ENCODE measurements at places on chromosomes 6 and 20.

- DNase-seq, result no peak
Measured at GRCh38 chr6:4355241-4355640, 219.9 kb upstream of the ECI2 start.

- DNase-seq, result no peak
Measured at GRCh38 chr20:6061544-6061943, 7.7 kb upstream of the LRRN4 start.

- no peak for DNase-seq
Measured at GRCh38 chr20:40955326-40955725, 73.3 kb upstream of the TOP1 start.

GRCh38 chr6:156449128-156449527 lies 328.1 kb upstream of the ARID1B start:
- no peak for DNase-seq

DNA sequence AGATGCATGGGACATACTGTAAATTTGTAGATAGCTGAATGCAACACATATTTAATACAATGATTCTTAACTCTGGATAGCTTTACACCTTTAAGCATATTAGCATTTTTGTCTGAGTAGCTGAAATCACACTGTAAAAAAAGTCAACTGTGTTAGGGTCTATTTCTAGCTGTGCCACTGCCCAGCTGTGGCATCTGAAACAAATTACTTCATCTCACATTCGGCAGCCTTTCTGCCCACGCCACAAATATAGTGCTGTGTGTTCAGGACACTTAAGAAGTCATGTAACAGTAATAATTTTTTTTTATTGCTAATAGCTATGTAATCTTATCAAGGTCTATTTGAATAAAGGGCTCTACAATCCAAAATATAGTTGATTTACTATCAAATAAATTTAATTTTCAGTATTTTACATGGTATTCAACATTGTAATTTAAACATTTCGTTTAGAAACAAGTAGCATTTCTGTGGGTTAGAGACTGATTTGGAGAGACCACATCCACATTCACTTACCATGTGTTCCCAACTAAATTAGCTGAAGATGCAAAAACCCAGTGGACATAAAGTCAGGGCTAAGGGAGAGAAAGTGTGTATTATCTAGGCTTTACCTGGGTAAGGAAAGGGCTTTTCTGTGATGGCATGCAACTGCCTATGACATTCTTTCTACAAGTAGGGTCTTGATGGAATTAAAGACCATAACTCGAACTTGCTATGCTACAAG lies 276.7 kb downstream of the PLCB1 start:
- DNase-seq, result no peak

- DNase-seq, result no peak
Measured at GRCh38 chr6:147065786-147066185, 138.4 kb upstream of the STXBP5 start.

DNA sequence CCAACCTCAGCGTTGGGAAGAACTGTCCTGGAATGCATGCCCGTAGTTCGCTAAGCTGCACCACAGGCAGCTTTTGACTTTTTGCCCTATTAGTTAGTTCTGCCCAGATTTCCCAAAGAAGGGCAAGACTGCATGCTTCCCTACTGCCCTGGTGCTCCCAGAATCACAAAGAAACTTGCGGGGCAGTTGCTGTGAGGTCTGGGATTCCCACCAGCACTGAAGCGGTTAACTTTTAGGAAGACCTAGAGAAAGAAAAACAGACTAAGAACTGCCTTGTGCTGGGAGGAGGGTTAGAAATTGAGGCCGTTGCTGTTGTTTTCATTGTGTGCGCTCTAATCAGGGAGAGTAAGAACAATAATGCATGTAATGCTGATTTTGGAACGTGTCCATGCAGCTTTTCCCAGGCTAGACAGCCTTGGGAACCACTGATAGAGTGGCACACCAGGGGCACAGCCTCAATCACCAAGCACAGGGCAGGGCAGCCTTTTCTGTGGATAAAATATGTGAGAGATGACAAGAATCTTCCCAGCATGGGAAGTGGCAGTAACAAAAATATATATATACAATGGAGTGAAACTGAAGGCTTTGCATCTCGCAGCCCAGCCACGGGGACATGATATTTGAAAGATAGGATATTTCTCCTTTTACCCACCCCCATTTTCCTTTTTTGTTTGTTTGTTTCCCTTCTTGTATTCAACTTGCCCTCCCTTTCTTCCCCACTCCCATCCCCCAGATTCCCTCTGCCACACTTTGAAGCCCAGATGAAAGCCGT lies 137.7 kb upstream of the HEY2 start:
- DNase-seq, result no peak

DNA sequence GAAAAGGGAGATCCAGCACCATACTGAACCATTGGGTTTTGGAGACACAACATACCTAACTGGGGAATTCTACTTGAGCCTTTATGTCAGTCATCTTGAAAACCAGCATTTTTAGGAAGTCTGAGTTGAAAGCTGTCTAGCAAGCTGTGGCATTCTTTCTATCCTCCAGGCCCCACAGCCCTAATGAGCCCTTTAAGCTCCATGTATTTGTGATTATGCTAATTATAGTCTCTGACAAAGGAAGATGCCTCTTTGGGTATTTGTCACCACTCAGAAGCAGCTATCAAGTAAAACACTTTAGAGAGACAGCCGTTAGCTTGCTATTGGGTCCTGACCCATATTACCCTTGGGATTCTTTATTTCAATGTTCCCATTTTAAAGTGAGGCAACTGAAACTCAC lies 159.5 kb upstream of the MANEA start:
- no peak for DNase-seq

DNA sequence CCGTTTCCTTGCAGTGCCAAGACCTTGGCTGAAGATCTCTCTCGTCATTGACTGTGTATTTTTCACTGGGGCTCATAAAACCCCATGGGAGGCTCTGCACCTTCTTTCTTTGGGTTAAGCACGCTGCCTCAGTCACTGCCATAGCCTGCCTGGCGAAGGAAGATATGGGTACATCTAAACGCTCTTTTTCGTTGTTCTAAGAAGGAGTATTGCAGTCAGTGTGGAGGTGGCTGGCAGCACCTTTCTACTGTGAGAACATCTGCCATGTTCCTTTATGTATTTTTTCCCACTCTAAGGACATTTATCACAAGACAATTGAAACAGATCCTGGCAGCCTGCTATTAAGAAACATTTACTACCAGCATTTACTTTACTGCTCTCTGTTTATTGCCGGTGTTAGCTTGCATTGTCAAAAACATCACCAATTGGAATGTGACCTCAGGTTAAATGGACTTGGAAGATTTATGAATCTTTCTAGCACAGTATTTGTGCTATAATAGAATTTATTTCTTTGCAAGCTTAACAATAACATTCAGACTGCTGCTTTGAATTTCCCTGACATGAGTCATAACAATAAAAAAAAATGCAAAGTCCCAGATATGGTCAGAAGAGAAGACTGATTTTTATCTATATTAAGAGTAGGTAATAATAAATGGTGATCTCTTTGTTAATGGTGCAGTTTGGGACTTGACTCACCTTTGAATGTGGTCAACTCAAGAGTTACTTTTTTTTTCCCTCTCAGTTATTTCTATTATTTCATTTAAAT lies 62.2 kb upstream of the CLDN20 start:
- no peak for DNase-seq

DNA sequence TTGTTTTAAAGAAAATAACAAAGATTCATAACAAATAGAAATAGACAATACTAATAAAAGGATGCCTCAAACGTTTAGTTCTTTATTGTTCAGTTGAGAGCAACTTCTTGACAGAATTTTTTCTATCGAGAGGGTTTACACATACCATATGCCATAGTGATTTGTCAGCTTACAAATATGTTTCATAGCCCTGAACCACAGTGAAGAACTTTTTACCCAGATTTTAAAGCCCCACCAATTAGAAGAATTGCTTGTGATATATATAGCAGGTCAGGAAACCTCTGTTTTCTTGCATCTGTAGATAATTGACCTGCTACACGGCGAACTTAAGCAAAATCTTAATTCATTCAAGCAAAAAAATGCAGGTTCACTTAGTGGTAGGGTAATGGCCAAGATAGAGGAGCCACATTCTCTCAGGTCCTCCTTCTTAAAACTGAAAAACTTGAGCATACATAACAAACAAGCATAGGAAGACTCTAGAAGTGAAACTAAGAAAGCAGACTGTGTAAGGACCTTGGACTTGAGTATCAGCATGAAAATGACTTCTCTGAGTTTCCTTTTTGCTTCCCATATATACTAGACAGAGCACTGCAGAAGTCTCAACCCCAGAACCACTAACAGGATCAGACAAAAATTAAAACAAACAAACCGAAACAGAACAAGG lies 39.5 kb downstream of the CRISP1 start:
- no peak for DNase-seq

GRCh38 chr6:120303527-120303926 lies 954.0 kb upstream of the MAN1A1 start:
- no peak for DNase-seq

DNA sequence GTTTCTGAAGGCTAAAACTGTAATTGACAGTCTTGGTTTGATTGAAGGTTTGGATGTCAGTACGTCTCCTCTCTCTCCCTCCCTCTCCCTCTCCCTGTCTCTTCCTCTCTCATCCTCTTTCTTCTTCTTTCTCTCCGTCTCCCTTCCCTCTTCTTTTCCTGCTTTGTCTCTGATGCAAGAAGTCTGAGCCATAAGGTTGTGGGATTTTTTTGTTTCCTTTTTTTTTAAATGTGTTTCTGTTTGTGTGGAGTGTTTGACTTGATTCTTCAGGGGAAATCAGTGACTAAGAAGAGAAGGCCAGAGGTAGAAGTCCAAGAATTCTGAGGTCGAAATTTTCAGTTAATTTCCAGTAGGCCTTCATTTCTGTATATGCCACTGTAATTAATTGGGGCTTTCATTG lies 111.9 kb downstream of the FOXO3 start:
- no peak for DNase-seq

DNA sequence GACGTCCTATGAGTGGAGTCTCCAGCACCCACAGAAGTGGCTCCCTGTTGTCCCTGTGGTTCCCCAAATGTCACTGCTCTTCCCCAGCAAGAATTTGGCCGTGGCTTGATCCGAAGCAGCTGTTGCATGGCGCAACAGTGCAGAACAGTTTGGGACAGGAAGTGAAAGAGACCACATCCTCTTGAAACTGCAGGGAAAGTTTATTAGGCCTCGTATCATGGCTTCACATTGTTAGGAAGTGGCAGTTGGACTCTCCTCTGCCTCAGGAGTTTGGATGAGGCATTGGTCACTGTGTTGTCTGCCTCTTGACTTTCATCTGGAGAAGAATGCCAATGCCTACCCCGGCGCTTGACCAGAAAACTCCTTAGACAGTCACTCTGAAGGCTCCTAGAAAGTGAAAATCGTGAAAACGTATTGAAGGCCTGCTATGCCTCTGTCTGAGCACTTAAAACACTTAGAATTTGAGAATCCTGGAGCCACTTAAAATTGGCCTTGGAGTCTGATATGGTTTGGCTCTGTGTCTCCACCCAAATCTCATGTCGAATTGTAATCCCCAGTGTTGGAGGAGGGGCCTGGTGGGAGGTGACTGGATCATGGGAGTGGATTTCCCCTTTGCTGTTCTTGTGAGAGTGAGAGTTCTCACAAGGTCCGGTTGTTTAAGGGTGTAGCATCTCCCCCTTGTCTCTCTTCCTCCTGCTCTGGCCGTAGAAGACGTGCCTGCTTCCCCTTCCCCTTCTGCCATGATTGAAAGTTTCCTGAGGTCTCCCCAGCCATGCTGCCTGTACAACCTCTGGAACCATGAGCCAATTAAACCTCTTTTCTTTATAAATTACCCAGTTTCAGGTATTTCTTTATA lies 334.9 kb upstream of the JARID2 start:
- no peak for DNase-seq

DNA sequence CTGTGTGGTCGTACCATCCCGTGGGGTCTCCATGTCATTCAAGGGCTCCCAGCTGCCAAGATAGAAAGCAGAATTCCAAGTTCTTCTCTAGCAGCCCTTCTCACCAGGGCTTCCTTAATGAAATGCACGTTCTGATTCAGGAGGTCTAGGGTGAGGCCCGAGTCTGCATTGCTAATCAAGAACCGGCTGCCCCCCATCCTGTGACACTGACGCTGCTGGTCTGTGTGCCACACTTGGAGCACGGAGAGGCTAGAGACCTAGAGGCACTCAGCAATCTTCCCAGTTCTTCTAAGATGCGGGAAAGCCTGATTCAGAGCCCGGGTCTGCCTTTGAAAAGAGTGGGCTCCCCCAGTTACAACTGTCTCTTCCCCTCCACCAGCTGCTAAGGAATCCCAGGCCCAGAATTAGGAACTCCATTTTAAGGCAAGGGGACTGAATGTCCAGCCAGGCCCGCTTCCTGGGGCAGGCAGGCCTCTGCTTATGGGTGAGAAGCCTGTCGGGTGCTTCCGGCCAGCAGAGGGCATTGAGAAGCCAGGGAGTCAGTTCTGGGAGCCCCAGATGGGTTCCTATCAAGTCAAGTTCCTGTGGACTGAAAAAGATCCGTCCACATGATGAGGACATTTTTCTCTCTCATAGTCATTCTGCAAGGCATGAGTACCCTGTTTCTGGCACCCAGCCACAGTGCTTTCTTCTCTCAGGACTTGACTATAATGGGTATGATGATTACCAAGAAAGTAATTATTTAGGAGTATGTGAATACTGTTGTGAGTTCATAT lies 69.8 kb upstream of the RIN2 start:
- no peak for DNase-seq

DNA sequence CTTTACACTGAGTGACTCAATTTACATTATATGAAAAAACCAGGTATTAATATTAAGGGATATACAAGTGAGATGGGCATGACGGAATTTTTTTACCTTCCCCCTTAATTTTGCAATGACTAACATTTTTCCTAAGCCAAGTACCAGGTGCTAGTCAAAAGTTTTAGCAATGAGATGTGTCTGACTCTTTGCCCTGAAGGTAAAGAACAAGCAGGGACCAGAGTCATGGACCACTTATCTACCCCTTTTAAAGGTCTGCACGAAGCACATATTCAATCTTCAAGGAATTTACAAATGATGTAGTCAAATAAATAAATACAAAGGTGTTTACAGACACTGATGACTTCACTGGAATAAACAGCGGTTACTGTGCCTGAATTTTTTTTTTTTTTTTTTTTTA lies 1.4 kb downstream of the GLO1 start:
- no peak for DNase-seq

Data from esophagus squamous epithelium (tissue), 5 donors.